ENCODE measurements at places on chromosomes 2 and 18.

DNA sequence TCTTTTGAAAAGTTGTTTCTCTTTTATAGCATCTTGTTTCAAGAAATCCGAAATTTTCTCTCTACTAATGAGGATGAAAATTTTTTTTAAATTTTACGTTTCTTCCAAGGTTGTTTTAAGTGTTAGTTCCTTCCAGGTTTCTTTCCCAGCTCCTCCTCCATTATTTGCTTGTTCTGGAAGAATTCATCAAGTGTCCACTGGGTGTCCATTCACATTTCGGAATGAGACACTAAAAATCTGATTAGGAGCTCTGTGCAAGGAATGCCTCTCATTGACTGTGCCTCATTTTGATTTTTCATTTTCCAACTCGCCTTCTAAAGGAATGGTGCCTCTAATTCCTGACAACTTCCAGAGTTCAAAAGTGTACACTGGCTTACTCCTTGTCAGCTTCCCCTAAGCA is 6.1 kb downstream of the SP100 start:
- DNase-seq = no peak

DNA sequence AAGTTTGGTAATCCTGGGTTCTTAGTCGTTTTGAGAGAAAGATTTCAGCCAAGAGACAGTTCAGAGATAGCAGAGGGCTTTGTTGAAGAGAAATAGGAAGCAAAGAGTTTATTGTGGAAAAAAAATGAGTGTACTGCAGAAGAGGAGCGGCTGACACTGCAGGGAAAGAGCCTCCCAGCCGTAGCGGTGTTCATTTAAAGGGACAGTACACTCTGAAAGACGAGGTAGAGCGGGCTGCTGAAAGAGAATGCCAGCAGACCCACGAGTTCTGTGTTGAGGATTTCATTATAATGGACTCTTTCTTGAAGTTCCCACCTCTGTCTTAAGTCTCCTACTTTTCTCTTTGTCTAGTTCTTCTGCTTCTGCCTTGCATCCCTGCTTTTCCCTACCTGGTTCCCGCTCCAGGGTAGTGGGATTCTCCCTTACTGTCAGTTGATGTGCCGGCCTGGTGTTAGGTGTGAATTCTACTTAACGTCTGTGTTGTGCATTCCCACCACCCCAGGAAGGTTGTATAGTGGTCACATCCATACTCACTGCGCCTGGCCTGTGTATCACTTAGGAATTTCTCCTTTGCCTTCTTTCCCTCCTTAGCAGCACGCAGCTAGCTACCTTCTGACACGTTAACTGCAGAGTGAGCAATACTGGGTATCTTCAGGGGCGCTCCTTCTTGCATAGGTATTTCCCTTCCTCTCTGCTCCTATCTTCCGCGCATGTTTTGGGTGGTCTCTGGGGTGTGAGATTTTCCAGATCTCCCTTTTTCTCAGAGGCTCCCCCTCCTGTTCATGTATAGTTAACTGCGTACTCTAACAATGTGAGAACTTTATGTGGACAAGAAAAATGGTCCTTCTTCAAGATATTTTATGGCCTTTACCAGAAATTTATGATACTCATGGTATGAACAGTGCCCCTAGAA is 164.5 kb downstream of the PTH2R start:
- no peak for DNase-seq

DNA sequence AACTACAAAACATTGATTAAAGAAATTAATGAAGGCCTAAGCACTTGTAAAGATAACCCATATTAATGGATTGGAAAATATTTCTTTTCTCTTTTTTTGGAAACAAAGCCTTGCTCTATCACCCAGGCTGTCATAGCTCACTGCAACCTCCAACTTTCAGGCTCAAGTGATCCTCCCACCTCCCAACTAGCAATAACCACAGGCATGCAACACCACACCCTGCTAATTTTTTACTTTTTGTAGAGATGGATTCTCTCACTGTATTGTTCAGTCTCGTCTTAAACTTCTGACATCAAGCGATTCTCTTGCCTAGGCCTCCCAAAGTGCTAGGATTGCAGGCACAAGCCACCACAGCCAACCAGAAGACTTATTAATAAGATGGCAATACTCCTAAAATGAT is 73.4 kb upstream of the NDUFV2 start:
- no peak for DNase-seq

DNA sequence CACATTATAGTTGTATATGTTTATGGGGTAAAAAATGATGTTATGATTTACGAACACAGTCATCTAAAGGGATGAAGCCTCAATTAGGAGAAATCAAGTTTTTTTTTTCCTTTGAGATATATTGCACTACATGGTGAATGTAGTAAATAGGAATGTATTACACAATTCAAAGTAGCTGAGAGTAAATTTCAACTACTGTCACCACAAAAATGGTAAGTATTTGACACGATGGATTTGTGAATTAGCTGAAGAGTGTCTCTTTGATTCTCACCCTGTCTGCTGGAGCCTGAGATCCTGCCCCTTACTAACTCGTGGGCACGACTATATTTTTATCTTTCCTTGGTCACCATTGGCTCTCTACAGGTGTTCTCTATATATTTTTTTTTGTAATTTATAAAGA is 540.4 kb upstream of the DSEL start:
- no peak for DNase-seq

- no peak for DNase-seq
These were observed 37.5 kb downstream of the EIPR1 start for GRCh38 chr2:3340144-3340543.

GRCh38 chr2:217521820-217522219 is 481.0 kb downstream of the TNS1 start:
- no peak for DNase-seq

DNA sequence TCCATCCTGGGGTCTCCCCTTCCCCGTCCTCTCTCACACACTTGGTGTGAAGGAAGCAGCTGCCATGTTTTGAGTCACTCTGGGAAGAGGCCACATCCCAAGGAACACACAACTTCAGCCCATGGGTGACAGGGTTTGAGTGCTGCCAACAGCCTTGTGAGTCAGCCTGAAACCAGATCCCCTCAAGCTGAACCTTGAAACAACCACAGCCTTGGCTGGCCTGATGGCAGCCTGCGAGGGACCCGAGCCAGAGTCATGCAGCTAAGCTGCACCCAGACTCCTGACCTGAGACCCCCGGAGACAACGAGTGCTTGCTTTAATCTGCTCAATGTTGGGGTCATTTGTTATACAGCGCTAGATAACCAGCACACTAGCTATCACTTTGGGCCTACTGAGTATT is 19.3 kb upstream of the MC2R start:
- no peak for DNase-seq

DNA sequence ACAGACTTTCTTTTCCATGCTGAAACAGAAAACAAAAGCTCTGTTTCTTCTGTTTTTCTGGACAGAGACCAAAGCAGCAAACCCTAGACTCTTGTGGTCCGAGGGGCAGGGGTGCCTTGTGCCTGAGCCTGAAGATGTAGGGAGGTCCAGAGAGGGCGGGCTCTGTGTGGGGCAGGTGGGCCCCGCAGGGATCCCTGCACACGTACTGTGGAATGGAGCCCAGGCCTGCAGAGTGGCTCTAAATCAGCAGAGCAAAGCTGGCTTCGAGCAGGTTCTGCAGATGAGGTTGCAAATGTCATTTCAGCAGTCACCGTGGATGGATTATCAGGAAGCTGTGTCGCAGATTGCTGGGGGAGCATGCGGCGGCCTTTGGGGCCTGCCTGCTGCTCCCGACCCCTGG is 438.6 kb downstream of the RNF144A start:
- no peak for DNase-seq

GRCh38 chr2:64730551-64731262 is 77.0 kb upstream of the SERTAD2 start:
- DNase-seq = peak; percentile 20

- no peak for DNase-seq
These were observed 257.5 kb upstream of the KLHL29 start for GRCh38 chr2:23127465-23127864.

DNA sequence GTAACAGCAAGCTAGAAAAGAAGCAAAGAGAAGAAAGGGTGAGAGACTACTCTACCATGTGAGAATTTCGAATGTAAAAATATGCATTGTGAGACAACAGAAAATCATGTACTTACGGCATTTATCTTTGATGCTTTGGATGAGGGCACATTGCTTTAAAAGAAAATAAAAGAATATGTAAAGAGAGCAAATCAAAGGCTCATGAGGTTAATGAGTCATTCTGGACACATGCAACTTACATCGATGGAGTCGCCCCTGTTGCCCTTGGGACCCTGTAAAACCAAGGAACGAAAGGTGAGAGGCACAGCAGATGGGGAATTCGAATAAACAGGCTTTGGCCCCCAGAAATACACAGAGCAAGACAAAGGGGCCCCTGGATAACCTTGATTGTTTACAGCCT is 69.0 kb downstream of the COL6A3 start:
- DNase-seq = no peak

GRCh38 chr2:238382381-238382781 is 44.3 kb upstream of the ASB1 start:
- no peak for DNase-seq

DNA sequence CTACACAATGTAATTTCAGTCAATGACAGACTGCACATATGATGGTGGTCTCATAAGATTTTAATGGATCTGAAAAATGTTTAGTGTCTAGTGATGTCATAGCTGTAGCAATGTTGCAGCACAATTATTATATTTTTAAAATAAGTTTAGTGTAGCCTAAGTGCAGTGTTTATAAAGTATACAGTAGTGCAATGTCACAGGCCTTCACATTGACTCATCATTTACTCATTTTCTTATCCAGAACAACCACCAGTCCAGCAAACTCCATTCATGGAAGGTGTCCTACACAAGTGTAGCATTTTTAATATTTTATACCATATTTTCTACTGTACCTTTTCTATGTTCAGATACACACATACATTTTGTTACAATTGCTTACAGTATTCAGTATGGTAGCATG is 663.1 kb downstream of the ERBB4 start:
- DNase-seq = no peak

DNA sequence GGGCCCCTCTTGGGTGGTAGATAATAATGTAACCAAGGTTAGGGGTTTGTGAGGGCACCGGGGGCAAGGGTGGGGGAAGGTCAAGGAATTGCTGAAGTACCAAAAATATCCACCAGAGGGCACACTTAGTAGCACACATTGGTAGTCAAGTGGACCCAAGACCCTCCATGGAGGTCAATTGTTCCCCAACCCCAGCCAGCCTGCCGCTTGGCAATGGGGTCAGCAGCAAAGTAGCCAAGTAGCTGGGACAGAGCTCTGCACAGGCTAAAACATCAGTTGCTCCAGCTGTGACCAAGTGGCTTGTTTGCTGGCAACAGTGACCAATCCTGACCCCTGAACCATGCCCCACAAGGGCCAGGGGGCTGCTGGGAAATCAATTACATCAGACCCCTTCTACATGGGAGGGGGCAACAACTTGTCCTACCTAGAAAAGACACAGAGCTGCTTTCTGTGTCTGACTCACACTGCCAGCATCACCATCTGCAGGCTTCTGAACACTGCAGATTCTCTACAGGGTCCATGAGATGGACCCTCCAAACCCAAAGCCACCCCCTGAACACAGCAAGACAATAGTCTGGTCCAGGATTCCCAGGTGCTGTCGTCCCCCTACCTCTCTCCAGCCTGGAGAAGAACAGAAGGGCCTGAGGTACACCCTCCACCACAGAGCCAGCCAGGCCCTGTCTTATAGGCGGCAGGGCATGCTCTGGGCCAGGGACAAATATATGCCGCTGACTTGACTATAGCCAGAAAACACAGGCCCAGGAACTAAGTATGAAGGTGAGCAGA is 76.0 kb downstream of the EMX1 start:
- peak; percentile 30 for DNase-seq

DNA sequence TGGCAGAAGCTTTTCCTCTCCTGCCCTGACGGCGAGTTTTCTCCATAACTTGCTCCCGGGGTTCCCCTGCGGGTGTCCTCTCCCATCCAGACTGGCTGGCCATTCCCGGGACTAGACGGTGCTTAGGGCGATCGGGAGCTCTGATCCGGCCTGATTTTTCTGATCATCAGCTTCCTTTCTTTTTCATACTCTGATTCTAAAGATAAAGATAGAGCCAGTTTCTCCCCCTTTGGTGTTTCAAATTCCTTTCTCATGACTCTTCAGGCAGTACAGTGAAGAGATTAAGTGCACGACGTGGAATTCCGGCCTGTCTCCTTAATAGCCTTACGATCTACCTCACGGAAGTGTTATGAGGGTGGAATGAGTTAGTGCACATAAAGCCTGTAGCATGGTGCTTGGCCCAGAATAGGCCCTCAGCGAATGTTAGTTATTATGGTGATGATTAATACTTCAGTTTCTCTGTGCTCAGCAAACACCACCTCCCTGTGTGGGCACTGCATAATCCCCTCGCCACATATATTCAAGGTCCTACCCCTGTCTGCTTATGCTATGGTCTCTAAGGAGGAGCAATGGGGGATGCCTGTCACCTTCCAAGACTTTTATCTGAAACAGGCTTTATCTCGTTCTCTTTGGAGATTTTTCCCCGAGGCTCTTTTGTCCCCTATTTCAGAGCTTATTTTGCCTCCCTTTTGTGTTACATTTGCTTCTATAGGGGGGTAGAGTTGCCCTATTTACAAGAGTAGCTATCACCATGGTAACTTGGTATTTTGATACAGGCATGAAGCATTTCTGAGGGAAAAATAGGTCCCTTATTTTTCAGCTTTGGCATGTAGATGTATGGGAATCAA is 254.8 kb downstream of the CDH2 start:
- DNase-seq = no peak

GRCh38 chr2:71846072-71846471 is 301.6 kb downstream of the CYP26B1 start:
- DNase-seq = no peak

- DNase-seq = no peak
These were observed 77.1 kb upstream of the TGFA start for GRCh38 chr2:70630761-70631160.

GRCh38 chr2:219174801-219175200 is 1.9 kb downstream of the CNPPD1 start:
- no peak for DNase-seq

DNA sequence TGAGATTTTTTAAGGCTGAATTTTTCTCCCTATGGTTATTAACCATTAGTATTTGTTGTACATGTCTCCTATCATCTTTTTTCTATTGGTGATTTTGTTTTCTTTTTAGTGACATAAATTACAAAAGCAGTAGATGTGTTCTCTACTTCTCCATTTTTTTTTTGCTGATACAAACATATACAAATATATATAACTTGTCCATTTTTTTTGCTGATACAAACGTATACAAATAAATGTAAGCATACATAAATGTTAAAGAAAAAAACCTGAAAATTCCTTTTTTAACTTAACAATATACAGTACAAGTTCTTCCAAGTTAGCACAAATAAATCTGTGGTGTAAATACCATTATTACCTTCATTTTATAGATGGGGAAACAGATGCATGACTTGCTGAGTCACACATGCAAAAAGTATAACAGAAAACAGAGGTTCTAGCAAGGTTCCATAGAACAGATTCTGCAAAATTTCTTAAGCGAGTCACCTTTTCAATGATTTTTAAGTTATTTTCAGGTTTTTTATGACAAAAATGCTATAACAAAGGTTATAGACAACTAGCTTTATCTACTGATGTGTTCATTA is 2.1 kb downstream of the MSGN1 start:
- DNase-seq = no peak

All from activated naive CD4-positive, alpha-beta T cell treated with Interleukin-2 at 50 U/mL for 16 hours (primary cell).